Omental fat pad (tissue), 4 donors: ENCODE measurements at places on chromosomes 1 and 21.

- DNase-seq = no peak
Measured at GRCh38 chr1:9253004-9253403, 18.4 kb downstream of the H6PD start.

- DNase-seq = no peak
Measured at GRCh38 chr1:221371705-221372104, 370.2 kb downstream of the DUSP10 start.

GRCh38 chr1:47309427-47309826 is 4.5 kb downstream of the STIL start:
- DNase-seq = no peak

- no peak for DNase-seq
Measured at GRCh38 chr1:209728466-209728865, 23.8 kb downstream of the HSD11B1 start.

GRCh38 chr21:44513389-44514217 is 26.4 kb downstream of the KRTAP10-1 start:
- DNase-seq = no peak

- DNase-seq = no peak
Measured at GRCh38 chr1:223062177-223062576, 80.9 kb downstream of the TLR5 start.

DNA sequence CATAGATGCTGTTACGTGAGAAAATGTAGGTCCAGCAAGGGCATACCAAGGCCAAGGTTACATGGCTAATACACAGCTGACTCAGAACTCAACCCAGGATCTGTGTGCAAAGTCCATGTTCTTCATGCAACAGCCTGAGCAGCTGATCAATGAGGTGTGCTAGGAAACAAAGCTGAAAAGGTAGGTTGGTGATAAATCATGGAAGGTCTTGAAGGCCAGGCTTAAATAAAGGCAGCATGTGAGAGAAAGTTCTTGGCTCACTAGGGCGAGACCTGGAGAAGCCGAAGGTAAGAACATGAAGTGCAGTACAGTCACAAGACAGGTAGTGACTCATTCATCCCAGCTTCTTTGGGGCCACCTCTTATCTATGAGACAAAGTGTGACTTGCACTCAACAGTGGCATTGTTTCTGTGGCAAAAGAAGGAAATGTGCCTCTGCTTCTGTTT is 33.4 kb downstream of the TLR5 start:
- DNase-seq = no peak

DNA sequence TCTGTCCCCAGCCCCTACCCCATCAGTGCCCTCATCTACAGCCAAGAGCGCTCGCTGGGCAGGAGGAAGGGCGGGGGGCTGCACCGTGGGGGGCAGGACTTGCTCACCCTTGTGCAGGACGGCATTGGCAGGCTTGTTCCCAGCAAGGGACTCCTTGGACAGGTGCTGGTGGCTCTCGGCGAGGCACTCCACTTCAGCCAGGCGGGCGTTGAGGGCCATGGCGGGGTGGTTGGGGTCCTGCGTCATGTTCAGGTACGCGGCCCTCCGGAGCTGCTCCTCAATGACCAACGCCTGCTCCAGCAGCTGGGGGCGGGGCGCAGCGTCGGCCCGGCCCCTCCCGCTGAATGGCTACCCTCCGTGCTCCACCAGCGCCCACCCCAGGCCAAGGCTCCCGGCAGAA is 64.0 kb downstream of the KCNAB2 start:
- no peak for DNase-seq

GRCh38 chr1:165928075-165928731 is 100.8 kb downstream of the UCK2 start:
- DNase-seq = no peak

DNA sequence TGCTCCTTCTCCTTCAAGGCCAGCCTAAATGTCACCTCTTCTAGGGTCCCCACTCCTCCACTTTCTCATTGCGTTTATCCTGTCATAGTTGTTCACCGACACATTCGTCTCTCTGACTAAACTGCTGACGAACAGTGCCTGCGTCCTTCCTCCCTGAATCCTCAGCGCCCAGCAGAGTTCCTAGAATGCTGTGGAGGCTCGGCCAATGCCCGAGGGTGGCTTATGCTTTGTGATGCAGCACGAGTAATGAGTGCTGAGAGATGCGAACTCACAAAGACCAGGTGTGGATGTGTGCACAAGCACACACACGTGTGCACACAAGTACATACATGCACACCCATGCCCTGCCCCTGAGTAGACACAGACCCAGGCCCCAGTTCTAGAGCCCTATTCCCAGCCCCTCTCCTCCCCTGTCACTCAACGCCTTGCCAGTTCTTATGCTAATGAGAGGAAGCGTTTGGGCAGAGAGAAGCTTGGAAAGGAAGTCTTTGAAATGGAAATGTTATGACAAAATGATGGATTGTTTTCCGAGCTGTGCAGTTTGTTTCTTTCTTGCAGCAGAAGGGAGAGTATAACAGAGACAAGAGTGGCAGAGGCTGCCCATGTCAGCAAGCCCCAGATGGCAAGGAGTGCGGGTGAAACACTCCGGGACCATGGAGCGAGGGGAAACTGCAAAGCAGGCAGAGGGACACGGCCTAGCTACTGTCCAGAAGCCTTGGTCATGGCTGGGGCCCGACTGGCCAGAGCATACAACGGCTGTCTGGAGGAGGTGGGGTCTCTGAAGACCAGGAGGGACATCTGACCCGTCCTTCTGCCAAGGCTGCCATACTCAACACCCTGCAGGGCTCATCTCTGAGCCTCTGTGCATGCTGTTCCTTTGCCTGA is 24.2 kb downstream of the KCNA10 start:
- no peak for DNase-seq

GRCh38 chr1:119007339-119007669 is 19.2 kb upstream of the TBX15 start:
- DNase-seq = no peak

GRCh38 chr1:46522184-46522968 is 29.1 kb downstream of the KNCN start:
- DNase-seq = peak; percentile 31

DNA sequence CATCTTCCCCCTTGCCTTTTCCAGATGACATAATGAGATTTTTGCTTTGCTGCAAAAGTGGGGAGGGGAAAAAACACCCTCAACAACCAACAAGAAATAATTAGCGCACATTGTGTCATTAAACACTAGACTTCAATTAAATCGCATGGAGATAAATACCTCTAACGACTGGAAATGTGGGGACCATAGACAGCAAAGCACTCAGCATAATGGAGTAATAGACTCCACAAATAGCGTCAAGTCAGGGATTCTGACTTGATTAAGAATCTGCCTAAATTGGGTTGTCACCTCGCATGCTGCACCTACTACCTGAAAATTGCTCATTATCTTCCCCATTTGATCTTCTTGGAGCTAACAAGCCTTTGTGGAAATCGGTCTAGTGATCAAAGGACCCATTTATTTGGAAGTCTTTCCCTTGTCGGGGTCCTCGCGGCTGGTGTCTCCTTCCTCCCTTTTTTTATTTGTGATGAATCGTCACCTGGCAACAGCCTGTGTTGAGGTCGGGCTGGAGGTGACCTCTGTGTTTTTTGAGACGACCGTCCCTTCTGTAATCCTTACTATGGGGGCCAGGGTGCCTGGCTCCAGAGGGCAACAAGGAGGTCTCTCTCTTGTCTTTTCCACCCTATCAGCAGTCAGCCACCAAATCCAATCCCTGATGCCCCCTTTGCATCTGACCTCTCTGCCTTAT is 75.3 kb upstream of the IGSF21 start:
- no peak for DNase-seq

DNA sequence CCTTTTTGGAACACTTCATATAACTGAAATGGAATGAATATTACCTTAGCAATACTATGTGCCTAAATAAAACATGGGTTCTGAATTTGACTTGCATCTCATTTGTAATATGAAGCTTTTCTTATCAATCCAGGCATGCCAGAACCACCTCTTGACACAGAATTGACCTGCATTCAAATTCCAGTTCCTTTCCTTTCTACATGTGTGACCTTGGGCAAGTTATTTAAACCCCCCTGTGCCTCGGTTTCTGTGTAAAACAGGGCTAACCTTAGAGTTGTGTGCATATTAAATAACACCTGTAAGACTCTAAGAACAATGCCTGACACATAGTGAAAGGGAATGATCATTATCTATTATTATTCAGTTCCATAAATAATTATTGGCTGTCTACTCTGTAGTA is 2.0 kb upstream of the NOS1AP start:
- DNase-seq = no peak

GRCh38 chr1:183272390-183272848 is 86.4 kb downstream of the LAMC2 start:
- no peak for DNase-seq

- DNase-seq = no peak
Measured at GRCh38 chr1:208312706-208313105, 68.5 kb upstream of the PLXNA2 start.

DNA sequence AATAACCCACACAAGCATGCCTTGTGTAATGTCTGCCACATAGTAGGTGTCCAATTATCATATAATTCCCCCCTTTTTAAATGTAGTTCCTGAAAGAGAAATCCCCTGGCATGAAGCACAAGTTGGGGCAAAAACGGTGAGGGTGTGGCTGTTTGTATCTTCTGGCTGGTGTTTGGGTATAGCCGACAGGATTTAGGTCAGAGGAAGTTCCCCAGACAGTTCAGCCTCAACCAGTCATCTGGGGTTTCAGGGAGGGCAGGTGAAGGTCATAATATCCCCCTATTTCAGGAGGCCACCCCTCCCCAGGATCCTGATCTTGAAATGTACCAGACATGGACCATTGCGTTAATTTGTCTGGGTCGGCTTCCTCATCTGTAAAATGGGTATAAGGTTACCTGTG is 29.1 kb upstream of the JUN start:
- no peak for DNase-seq

GRCh38 chr1:42114229-42114628 is 39.0 kb upstream of the GUCA2B start:
- DNase-seq = no peak

DNA sequence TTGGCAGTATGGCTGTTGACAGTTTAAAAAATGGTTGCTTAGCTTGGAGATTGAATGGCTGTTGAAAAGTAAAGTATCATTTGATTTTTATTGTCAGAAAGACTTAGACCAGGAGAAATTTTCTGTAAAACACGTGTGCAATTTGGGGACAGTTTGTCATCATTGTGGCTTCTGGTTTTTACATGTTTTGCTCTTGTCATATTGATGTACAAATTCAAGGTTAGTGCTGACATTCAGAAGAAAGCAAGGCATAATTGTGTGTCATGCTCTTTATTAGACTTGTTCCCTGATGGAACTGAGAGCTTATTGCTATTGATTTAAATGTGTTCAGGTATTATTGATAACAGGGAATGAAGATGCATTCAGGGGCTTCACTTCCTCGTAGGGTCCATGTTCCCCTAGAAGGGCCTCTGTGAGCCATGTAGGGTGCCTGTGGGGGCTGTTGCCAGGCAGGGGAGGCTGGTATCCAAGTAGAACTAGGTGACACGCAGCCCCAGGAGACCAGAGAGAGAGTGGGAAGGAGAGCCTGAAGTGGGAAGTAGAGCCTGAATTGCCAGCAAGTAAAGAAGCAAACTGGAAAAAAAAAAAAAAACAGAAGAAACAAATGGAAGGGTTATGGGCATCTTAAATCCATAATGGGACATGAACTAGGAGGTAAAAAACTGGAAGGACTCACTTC is 32.7 kb upstream of the PLXNA2 start:
- no peak for DNase-seq

GRCh38 chr1:163076446-163076845 is 7.3 kb downstream of the RGS4 start:
- DNase-seq = no peak

- DNase-seq = no peak
Measured at GRCh38 chr1:183956559-183957188, 80.9 kb downstream of the COLGALT2 start.

- DNase-seq = no peak
Measured at GRCh38 chr1:228957535-228957934, 222.3 kb downstream of the RHOU start.

- DNase-seq = no peak
Measured at GRCh38 chr1:183090391-183091006, 67.3 kb downstream of the LAMC1 start.

DNA sequence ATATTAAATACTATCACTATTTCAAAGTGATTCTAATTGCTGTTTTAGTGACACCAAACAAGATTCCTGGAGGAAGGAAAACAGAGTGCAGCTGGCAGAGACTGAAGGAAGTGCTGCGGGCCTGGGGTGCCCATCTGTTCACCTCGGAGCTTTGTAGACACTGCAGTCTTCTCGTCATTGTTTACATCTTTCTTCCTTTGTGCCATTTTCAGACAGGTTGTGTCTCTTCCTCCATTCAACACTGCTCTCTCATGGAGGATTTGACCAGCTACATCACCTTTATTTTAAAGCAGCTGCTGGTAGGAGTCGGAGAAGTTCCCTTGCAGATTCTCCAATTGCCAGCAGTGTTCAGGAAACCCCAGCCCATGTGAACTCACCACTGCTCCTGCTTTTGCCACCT is 37.3 kb downstream of the ABCA4 start:
- no peak for DNase-seq

DNA sequence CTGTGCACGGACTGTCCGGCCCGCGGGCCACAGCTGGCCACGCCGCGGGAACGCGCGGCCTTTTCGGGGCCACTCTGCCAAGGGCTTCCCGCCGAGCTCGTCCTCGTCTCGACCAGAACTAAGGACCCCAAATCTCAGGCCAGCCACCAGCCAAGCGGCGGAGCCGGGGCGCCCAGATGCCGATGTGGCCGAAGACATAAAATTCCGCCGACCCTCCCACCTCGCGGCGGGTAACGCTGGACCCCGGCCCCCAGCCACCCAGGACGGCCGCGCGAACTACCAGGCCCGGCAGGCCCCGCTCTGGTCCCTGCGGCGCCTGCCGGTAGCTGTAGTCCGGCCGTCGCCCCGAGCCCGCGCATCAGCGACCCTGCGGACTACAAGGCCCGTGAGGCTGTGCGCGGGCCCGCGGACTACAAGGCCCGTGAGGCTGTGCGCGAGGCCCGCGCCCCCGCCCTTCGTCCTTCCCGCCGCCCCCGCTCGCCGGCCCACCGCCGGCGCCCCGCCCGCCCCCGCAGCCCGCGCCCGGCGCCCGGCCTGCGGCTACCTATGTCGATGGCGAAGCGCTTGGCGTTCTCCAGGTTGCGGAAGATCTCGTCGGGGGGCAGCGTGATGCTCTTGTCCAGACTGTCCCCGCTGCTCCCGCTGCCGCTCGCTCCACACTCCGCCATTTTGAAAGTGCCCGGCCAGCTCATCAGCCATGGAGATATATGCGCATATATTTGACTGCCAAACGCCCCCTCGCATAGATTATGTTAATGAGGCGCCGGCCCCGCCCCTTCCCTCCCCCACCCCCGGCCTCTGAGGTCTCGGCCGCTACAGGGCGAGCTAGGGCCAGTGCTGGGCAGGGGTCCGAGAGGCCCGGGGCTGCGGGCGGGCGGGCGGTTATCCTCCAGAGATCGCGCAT is at the start of gene PANK4:
TSS of gene PANK4 (minus strand) at position 677 of the 904 bp plus-strand sequence. CDS start at position 668, 9 bp downstream.
- DNase-seq = peak; percentile 74

- DNase-seq = no peak
Measured at GRCh38 chr1:21937372-21938121, 437 bp upstream of the HSPG2 start.

DNA sequence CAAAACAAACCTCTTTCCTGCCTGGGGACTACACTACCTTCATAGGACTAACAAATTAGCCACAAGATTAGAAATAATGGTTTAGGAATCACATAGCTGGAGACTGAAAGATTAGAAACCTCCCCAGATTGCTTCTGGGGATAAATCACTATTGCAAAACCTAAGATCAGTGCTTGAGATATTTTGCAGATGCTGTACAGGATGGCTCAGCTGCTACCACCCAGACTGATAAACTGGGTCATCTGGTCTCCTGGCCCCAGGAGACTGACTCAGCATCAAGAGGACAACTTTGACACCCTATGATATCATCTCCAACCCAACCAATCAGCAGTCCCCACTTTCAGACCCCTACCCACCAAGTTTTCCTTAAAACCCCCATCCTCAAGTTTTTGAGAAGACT is 137.0 kb downstream of the LRRC53 start:
- no peak for DNase-seq

- DNase-seq = no peak
Measured at GRCh38 chr1:53959664-53960250, 13.6 kb downstream of the LRRC42 start.
